ENCODE measurements at places on chromosomes 11 and 22.

DNA sequence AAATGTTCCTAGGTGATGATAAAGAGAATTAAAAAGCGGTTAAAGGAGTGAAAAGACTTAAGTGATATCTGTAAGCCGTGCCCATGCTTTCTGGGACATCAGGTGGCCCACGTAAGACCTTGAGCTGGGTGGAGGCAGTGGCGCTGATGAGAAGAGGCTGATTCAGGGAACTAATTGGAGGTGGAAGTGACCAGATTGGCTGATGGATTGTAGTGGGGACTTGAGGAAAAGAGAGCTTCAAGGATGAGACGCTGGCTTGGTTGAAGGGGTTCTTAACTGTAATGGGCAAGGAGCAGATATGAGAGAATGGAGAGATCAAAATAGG is 69.1 kb upstream of the EP300 start:
- DNase-seq, result no peak

GRCh38 chr11:19598456-19598855 is 114.2 kb upstream of the NAV2 start:
- DNase-seq, result peak; percentile 67

- peak; percentile 27 for DNase-seq
These were observed 130.4 kb upstream of the TEAD1 start for GRCh38 chr11:12543596-12544415.

GRCh38 chr22:49772692-49773091 is 55.0 kb downstream of the BRD1 start:
- no peak for DNase-seq

- peak; percentile 31 for DNase-seq
These were observed 32.0 kb upstream of the SERPIND1 start for GRCh38 chr22:20741634-20742581.

DNA sequence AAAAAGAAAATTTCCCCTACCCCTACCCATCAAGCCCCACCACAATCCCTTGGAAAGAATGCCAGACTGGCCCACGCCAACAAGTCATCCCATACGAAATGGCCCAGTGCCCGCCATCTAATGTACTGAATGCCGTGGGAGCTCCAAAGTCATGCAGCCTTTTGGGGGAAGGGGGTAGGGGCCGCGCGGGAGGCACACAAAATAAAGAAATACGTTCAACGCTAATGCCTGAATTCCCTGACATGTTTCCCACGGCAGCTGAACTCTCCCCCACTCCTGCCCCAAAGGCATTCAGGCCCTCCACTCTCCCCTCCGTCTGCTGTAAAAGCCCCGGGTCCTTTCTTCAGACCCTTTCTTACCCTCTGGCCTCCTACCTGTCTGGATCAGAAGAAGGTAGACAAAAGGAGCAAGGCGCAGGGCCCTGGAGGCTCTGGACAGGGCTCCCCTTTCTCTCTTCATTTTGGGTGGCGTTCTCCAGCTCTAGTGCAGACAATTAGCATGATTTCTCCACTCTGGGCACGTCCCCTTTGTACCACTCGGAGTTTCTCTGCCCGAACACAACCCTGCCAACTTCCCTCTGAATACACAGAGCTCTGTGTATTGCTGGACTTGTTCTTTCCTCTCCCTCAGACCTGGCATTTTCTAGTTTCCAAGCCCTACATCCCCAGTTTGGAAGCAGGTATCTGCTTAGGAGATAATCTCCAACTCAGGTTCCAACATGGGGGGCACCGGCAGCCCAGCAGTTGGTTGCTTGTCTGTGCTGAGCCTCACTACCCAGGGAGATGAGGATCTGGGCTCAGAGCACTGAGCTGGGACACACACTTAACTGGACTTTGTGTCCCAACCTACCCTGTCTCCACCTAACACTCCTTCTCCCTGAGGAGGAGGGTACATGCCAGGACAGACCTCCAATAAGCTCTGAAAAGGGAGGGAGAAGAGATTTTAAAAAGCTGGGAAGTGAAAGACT is at the start of gene HEPACAM:
HEPACAM (minus strand) TSS at position 500 of the 967 bp plus-strand sequence; CDS start at position 459, 41 bp downstream.
- no peak for DNase-seq

DNA sequence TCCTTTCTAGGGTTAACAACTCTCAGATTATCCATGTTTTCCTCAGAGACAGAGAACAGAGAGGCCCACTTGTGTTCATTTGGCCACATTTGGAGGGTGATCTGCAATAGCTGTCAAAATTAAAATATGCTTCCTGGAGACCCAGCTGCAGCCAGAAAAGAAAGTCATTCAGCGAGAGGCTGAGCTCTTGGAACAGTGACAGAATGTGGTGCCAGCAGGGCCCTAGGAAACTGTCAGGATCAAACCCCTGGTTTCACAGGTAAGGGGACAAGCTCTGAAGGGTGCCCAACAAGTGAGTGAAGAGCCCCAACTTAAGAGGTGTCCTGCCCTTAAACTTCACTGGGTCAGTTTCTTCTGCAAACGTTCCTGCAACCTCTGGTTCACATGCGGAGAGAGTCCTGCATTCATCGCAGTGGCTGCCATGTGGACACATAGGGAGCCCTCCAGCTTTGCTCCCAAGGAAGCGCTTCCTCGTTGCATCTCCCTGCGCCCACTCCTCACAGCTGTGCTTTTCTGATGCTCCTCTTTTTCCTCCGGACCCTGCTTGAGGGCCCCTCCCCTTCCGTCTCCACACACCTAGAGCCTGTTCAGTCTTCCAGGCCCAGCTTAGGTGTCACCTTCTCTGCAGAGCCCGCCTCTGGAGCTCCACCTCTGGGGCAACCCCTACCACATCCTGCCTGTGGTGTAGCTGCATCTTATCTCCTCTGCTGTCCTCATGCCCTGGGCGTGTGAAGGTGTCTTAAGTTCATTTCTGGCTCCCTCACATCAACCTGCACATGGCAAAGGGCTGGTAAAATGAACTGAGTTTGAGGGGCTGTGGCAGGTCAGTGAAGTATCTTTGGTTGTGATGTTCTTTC is 3.9 kb downstream of the UCP3 start:
- DNase-seq, result no peak

DNA sequence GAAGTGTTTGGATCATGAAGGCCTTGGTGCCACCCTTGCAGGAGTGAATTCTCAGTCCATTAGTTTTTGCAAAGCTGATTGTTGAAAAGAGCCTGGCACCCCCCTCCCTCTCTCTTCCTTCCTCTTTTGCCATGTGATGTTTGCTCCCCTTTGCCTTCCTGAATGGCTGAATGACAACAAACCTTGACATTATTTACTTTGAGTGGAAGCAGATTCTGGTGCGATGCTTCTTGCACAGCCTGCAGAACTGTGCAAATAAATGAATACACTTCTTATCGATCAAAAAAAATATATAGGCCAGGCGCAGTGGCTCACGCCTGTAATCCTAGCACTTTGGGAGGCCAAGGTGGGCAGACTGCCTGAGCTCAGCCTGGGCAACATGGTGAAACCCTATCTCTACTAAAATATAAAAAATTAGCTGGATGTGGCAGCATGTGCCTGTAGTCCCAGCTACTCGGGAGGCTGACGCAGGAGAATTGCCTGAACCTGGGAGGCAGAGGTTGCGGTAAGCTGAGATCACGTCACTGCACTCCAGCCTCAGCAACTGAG is 2.0 kb upstream of the NARS2 start:
- no peak for DNase-seq

- no peak for DNase-seq
These were observed 428.5 kb downstream of the SOX6 start for GRCh38 chr11:15927864-15928217.

GRCh38 chr11:363948-364761 is 5.1 kb upstream of the B4GALNT4 start:
- peak; percentile 69 for DNase-seq

DNA sequence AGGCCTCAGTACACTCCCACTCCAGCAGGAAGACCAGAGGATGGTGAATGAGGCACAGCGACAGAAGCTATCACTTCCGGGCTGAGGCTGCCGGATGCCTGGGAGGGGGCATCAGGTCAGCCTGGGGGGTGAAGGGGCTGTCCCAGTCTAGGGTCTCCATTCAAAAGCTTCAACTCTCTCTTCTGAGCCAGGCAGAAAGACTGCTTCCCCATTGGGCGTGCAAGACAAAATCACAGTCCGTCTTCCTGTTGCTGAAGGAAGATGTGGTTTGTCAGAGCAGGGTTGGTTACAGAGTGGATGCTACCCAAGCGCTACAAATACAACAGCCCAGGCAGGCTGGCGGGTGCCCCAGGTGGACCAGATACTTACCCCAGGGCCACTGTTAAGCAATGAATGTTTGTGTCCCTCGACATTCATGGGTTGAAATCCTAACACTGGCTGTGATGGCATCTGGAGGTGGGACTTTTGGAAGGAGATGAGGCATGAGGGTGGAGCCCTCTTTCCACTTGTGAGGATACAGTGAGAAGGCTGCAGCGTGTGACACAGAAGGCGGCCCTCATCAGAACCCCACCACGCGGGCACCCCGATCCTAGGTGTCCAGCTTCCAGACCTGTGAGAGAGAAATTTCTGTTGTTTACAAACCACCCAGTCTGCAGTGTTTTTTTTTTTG is 12.0 kb downstream of the UPK3A start:
- no peak for DNase-seq

DNA sequence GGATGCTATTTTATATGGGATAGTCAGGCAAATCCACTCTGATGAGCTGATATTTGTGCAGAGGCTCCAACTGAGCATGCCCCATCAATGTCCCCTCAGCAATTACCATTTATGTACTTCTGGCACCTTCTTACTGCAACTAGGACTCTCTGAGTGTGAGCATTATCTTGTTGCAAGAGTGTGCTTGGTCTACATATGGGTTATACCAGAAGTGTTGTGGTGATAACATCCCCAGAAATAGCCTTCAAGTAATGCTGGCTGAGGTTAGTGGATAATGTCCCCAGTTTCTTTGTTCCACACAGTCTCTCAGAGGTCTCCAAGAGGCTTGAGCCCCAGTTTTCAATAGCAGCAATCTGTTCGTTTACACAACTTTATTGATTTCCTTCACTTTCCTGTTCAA is 408.6 kb downstream of the JRKL start:
- DNase-seq, result no peak

- DNase-seq, result peak; percentile 68
These were observed 7.0 kb downstream of the OR51B5 start for GRCh38 chr11:5336331-5336730.

DNA sequence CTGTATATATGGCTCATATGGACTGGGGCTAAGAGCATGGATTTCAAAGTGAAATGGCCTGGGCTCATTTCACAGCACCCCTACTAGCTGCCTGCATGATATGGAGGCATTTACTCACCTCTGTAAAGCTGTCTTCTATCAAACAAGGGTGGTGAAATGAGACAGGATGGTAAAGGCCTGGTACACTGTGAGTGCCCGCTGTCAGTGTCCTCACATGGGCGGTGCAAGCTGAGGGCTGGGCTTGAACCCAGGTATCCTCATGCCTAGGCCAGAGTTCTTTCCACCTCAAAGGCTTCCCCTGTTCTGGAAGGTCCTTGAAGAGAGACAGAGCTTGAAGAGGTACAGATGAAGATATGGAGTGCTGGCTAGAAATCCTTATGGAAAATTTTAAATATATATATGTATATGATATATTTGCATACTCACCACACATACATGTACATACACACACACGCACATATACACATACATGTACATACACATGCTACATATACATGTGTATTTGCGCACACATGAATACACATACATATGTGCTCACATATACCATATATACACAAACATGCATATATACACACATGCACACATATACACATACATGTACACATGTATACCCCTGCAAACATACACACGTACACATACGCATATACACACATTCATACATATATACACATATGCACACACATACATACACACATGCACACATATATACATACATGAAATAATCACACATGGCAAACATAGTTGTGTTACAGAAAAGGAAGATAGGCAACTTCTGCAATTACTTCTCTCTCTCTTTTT is 44.7 kb downstream of the MICAL2 start:
- DNase-seq, result no peak

DNA sequence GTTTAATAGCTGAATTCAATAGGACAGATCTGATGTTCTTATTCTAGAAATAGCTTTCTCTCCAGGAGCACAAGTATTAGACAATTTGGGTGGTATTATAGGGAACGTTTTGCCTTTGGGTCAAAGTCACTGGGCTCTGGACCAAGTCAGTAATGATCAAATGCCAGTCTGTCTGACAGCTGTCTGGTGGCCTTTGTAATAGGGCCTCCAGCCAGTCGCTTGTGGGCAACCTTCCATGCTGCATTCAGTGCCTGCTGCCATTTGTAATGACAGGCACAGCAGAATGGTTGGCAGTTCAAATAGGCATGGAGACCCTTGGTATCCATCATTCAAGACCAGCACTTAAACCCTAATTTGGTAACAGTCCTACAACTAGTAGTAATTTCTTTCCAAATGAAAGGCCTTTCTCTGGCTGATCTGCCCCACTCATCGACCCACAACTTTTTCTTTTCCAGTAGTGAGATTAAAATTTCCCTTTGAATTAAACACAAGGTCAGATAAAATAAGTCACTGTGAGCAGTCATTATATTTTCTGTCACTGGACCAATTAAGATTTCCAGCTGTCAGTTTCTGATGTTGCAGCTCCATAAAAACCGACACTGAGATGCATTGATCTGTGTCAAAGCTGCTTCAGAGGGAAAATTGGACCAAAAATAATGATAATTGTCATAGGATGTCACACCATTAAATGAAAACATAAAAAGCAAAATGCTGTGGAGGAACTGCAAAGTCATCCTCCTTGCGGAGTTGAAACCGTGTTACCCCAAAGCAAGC is 1038.1 kb downstream of the LRRC4C start:
- no peak for DNase-seq

DNA sequence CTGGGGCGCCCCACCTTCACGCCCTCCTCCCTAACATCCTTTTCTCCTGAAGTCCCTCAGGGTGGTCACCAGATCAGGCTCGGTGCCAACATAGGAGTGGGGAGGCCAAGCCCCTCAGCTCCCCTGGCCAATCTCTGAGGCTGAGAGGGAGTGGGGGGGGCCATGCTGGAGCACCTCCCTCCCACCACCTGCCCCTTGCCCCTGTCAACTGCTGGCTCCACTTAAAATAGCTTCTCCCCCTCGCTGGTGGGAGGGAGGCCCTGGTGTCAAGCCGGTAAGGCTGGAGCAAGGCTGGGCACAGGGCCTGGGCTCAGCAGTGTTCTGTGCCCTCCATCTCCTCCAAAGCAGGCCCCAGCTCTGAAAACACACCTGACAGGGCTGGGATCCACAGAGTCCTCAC is 4.9 kb downstream of the PLXNB2 start:
- no peak for DNase-seq

- no peak for DNase-seq
These were observed 5.4 kb upstream of the OR56A4 start for GRCh38 chr11:6012035-6012668.

DNA sequence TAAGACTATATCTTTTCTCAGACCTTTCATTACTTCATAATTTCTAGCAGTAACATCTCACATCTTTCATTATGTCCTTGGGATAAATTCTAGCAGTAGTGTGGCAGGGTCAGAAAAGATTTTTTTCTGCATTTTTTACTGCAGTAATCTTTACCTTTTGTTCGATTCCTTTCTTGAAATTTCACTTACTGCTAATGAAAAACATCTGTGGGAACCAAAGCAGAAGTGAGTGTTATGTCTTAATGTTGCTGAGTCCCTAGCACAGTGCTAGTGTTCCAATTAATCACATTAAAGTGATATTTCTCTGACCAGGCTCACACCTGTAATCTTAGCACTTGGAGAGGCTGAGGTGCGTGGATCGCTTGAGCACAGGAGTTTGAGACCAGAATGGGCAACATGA is 123.6 kb downstream of the EHF start:
- no peak for DNase-seq

- DNase-seq, result no peak
These were observed 16.8 kb upstream of the PANX2 start for GRCh38 chr22:50153756-50154140.
